Ureter (tissue), 1 donor: ENCODE measurements at places on chromosomes 11 and 22.

DNA sequence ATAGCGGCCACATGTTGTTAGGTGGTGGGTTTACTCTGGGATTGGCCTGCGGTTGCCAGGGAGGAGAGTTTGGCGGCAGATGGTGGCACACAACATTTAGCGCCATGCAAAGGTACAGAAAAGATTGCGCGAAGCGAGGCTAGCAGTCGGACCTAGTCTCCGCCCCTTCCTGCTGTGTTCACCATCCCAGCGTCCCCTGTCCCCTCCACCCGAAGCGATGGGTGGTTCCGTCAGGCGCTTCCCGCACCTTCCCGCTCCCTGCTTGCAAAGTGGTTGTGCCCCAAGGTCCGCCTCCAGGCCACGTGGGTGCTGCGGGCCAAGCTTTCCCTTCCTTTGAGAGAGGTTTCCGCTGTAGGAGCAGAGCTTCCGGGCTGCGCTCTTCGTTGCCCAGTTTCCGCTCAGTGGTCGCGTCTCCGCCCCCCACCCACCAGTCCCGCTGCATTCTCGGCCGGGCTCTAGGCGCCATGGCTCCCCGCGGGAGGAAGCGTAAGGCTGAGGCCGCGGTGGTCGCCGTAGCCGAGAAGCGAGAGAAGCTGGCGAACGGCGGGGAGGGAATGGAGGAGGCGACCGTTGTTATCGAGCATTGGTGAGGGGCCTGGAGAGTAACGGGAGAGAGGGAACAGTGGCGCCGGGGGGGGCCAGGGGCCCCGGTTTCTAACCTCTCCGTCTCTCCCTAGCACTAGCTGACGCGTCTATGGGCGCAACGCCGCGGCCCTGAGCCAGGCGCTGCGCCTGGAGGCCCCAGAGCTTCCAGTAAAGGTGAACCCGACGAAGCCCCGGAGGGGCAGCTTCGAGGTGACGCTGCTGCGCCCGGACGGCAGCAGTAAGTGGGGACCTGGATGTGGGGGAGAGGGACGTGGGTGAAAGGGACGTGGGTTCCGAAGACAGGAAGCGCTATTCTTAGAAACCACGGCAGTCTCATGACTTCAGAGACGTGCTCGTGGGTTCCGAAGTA, at the start of gene SELENOH:
SELENOH (plus strand) TSS at position 360 of the 955 bp plus-strand sequence; CDS start at position 465, 105 bp downstream.
- DNase-seq: peak; percentile 97

DNA sequence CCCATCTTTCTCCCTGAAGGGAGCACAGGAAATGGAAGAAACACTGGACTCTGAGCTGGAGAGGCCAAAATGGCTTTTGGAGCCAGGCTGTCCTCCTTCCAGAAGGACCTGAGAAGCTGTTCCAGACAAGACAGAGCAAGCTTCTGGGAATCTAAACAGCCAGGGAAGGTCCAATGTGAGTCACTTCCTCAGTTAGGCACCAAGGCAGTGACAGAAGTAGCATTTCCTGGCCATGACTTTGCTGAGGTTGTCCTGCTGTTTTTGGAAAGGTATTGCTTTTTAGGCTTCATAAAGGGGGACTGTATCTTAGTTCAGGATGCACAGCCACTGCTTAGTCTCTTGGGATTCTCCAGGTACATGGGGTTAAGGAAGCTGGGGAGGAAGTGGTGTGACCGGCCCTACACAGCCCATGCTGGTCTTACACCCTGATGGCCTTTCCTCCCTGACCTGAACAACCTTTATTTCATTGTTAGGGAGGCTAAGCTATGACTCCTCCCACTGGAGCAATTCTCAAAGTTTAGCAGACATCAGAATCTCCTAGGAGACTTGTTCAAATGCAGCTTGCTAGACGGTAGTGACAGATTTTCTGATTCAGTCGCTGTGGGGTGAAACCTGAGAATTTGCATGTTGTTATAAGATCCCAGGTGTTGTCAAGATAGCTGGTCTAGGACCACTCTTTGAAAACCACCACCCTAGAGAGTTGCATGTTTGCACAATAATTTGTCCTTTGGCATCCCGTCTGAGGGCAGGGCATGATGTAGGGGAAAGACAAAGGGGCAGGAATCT, 6.8 kb upstream of the INSC start:
- no peak for DNase-seq

GRCh38 chr11:10857459-10857708, 469 bp downstream of the ZBED5 start:
- DNase-seq: peak; percentile 62

GRCh38 chr11:66492161-66492865, 12.1 kb downstream of the DPP3 start:
- DNase-seq: no peak

- DNase-seq: no peak
Observed at GRCh38 chr11:65425105-65425970, 2.7 kb downstream of the NEAT1 start.

DNA sequence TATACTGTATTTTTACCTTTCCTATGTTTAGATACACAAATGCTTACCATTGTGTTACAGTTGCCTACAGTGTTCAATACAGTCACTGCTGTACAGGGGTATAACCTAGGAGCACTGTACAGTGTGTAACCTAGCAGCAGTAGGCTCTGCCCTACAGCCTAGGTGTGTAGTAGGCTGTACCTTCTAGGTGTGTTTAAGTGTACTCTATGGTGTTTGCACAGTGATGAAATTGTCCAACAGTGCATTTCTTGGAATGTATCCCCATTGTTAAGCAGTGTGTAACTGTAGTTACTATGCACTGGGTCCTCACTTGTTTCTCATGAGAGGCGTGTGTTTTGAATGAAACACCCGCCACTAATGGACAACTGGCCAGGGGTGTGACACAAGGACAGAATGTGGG, 269.0 kb downstream of the OPCML start:
- no peak for DNase-seq

GRCh38 chr11:102046841-102047240, 396 bp upstream of the CFAP300 start:
- no peak for DNase-seq

DNA sequence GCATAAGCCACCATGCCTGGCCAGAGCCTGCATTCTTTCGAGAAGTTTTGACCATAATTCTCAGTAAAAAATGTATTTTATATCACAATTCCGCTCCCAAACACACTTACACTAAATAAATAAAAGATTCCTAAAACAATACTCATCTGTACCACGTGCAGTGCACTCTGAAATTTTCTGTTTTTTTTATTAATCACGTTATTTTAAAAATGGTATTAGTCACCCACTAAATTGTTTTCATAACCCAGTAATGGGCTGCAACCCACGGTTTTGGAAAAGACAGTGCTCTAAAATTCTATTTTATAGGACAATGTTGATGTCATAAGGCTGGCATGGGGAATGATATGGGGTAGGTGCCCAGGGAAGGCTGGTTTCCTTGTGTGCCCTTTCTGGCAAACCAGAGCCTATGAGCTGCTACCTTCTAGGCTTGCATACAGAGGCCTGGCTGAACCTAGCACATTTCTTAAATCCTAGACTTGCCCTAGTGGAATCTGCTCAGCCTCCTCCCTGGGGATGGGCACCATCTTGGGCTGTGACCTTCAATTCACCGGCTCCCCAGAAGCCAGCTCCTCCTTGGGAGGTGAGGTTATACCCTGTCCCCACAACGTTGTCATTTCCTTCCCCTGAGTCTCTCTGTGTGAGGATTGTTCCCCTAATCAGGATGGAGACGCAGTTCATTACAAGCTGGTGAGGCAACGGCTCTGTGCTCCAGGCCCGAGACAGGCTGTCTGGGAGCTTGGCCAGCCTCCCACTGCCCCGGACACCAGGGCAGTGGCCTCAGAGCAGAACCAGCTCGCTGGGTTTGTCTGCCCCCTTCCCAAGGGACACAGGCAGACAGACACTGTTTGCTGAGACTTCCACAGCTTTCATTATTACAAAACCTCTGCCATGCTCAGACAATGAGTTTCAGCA, 116.5 kb upstream of the NAV2 start:
- DNase-seq: peak; percentile 45

GRCh38 chr22:37123649-37124048, 14.1 kb upstream of the TMPRSS6 start:
- DNase-seq: no peak

DNA sequence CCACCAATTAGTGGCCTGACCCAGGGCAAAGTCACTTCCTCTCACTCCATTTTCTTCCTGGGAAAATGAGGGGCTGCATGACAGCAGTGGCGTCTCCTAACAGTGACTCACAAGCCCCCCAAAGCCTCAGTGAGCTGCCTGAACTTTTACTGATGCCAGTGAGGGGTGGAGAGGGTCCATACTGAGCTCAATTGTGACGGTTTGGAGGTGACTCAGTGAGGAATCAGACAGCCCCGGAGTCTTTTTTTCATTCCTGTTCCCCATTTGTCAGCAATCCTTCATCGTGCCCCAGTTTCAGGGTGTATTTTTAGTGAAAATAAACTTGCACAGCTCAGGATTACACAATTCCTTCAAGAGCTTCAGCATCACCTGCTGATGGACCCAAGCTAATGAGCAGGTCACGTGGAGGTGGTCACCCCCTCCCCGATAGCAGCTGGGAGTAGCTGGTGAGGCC, 30.1 kb upstream of the RASD2 start:
- no peak for DNase-seq
